ENCODE measurements at places on chromosomes 16 and 17. TPM values are rescaled to one million over a fixed set of nuclear protein-coding genes. Genes with fewer than 3 reads are reported as not detected.

Gene TERB1
- not detected for polyA plus RNA-seq

DNA sequence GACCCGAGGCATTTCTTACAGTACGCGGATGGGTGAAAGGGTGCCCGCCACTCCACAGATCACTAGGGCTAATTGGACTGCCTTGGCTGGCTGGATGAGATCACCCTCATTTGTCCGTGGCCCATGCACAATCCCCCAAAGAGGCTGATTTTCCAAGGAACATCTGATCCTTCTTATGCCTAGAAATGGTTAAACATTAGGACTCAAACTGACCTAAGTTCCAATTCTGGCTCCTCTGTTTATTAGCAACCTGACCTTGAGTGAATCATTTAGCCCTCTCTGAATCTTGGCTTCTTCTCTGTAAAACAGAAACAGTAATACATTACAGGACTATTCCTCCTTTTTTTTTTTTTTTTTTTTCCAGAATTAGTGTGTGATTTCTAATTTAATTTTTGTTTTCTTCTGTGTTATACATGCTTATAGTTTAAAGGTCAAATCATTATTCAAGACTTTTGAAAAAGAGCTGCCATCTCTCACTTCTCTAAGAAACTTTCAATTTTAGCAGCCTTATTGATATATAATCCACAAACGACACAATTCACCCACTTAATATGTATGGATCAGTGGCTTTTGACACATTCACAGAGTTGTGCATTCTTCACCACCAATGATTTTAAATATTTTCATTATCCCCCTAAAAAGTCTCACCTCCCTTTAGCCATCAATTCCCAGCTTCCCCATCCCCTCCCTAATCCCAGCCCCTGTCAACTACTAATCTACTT is 45.4 kb upstream of the TMEM132E start:
- DNase-seq = no peak

DNA sequence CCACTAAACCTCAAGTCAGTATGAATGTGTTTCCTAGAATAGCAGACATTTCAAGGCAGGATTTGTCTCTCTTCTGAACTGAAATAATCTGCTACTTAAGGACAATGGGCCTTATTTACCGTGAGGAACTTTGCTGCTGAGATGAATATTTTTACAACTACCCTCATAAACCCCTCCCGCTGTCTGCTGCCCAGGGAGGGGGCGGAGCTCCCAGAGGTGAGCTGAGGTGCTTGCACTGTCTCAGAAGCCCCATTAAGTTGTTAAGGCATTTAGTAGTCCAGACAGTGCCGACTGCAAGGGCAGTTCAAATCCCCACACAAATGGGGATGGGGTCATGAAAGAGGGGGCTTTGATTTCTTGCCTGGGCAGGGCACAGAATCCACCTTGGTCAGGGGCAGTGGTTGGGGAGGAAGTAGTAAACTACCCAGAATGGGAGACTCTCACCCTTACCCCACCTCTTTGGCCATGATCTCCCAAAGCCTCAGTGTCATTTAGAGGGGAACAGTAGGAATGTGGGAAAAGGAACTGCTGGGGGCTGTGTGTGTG is 19.2 kb downstream of the HNF1B start:
- no peak for DNase-seq

GRCh38 chr17:73521376-73521775 is 122.9 kb downstream of the SDK2 start:
- DNase-seq = no peak

- no peak for DNase-seq
These were observed 1293.2 kb upstream of the GOT2 start for GRCh38 chr16:60027351-60027750.

- DNase-seq = no peak
These were observed 10.5 kb downstream of the GGA2 start for GRCh38 chr16:23499801-23500200.

GRCh38 chr17:79843474-79843815 is 4.2 kb upstream of the CBX4 start:
- DNase-seq = no peak

Gene SKAP1
- 10.5 TPM for polyA plus RNA-seq

DNA sequence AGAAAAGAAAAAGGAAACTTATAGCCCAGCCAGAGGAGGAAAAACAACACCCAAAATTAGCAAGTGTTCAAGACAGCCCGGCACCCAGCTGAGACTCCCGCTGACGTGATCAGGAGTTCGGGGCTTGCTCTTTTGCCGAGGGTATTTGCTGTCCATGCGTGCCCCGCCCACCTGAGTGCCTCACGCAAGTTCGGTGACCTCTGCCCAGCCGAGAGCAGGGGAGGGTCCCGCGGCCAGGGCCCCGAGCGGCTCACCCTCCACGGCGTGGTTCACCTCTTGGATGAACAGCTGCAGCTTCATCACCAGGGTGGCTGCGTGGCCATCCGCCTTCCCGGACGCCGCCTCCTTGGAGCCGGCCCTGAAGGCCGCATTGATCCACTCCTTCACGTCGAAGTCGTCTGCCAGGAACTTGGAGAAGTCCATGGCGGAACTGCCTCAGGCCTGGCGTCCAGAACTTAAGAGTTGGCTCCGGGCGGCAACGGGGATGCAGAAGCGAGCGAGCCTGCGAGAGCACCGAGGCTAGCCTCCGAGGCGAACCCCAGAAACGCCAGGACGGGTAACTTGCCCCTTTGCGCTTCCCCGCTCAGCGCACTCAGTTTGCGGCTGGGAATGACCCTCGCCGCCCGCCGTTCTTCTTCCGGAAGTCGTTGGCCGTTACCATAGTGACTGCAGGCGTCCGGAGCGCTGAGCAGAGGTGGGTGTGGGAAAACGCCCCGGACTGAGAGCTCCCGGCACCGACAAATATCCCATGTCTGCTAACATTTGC is at the start of gene COG7:
Gene COG7, minus strand, starts transcription at position 618 of the 766 bp plus-strand sequence. Its CDS starts 195 bp downstream, at position 423.
- peak; percentile 77 for DNase-seq

GRCh38 chr17:68580236-68580770 is 20.9 kb downstream of the FAM20A start:
- DNase-seq = no peak

DNA sequence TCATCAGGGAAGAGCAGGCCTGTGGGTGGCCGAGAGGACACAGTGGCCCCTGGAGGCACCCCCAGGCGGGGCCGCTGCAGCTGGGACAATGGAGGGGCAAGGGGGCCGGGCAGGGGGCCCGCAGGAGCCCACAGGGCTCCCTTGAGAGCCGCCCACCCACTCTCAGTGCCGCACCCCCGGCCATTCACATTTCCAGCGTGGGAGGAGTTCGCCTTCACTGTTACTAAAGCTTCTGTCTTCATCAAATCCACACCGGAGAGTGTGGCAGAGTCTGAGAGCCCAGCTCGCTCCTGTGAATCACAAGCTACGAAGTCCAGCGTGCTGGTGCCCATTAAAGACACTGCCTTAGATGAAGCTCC is 20.9 kb upstream of the PVALEF start:
- DNase-seq = no peak
